ENCODE measurements at places on chromosomes 2 and 18.

DNA sequence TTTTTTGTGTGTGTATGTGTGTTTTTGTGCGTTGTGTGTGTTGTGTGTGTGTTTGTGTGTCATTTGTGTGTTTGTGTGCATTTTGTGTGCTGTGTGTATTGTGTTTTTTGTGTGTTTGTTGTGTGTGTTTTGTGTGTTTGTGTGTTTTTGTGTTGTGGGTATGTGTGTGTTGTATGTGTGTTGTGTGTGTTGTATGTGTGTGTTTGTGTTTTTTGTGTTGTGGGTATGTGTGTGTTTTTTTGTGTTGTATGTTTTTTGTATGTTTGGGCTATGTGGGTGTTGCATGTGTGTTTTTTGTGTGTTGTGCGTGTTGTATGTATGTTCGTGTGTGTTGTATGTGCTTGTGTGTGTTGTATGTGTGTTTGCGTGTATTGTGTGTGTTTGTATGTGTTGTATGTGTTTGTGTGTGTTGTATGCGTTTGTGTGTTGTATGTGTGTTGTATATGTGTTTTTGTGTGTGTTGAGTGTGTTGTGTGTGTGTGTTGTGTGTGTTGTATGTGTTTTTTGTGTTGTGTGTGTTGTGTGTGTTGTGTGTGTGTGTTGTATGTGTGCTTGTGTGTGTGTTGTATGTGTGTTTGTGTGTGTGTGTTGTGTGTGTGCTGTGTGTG is 275.3 kb downstream of the HRH4 start:
- no peak for DNase-seq

- no peak for DNase-seq
Observed at GRCh38 chr18:47175283-47175897, 774 bp downstream of the IER3IP1 start.

GRCh38 chr2:8684540-8684877 is 2.7 kb downstream of the ID2 start:
- DNase-seq = no peak

DNA sequence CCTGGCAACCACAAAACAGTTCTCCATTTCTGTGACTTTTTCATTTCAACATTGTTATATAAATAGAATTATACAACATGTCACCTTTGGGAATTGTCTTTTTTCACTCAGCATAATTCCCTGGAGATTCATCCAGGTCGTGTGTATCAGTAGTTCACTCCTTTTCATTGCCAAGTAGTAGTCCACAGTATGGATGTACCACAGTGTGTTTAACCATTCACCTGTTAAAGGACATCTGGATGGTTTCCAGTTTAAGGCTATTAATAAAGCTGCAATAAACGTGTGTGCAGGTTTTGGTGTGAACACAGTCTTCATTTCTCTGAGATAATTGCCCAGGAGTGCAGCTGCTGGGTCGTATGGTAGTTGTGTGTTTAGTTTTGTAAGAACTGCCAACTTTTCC is 35.7 kb downstream of the COPS7B start:
- no peak for DNase-seq

DNA sequence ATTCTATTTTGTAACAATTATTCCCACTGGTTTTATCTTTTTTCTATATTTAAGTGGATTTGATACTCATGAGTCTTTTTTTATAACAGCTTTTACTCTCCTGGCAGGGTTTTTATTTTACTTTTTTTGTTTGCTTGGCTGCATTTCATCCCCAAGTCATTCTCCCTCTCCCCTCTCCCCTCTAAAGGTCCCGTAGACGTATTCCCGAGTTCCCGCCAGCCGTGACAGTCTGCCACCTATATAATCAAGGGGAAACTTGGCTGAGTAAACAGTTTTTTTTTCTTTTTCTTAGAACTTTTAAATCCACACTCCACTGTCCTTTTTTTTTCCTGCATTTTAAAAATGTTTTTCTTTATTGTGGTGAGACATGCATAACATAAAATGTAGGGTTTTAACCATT is 433.1 kb upstream of the HS6ST1 start:
- no peak for DNase-seq

DNA sequence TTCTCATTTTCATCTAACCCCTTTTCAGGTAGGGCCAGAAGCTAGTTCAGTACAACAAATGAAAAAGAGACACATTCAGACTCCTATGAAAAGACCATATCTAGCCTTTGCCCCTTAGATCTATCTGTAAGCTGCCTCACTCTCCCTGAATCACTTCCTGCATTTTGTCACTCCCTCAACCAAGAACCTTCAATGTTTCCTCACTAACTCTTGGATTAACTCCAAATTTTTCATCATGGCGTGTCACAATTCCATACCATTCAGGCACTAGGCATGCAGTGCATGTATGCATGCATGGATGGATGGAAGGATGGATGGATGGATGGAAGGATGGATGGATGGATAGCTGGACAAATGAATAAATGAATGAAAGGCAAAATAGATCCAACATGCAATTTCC is 356.9 kb downstream of the TNS1 start:
- DNase-seq = peak; percentile 73
